ENCODE measurements at places on chromosomes 5 and 9.

- no peak for DNase-seq
Measured at GRCh38 chr5:92320446-92320845, 937.3 kb upstream of the ARRDC3 start.

DNA sequence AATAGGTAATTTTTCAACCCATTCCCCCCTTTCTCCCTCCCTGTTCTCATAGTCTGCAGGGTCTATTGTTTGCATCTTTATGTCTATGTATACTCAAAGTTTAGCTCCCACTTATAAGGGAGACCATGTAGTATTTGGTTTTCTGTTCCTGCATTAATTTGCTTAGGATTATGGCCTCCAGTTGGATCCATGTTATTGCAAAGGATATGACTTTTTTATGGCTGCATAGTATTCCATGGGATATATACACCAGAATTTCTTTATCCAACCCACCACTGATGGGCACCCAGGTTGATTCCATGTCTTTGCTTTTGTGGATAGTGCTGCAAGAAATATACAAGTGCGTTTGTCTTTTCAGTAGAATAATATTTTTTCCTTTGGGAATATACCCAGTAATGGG lies 761.6 kb upstream of the GRAMD2B start:
- no peak for DNase-seq

GRCh38 chr5:55936100-55936693 lies 58.6 kb downstream of the IL6ST start:
- peak; percentile 80 for DNase-seq

- DNase-seq, result no peak
Measured at GRCh38 chr5:1390861-1391600, 46.1 kb upstream of the CLPTM1L start.

- DNase-seq, result peak; percentile 38
Measured at GRCh38 chr5:108747774-108748400, at the start of gene FER. FER (plus strand) TSS chr5:108747897; CDS start chr5:108798183, 50,286 bp downstream.

GRCh38 chr9:134473141-134474054 lies 147.1 kb downstream of the RXRA start:
- DNase-seq, result no peak

- no peak for DNase-seq
Measured at GRCh38 chr5:151022511-151023018, 2.2 kb downstream of the GPX3 start.

- peak; percentile 70 for DNase-seq
Measured at GRCh38 chr9:89593727-89594427, 10.9 kb upstream of the GADD45G start.

DNA sequence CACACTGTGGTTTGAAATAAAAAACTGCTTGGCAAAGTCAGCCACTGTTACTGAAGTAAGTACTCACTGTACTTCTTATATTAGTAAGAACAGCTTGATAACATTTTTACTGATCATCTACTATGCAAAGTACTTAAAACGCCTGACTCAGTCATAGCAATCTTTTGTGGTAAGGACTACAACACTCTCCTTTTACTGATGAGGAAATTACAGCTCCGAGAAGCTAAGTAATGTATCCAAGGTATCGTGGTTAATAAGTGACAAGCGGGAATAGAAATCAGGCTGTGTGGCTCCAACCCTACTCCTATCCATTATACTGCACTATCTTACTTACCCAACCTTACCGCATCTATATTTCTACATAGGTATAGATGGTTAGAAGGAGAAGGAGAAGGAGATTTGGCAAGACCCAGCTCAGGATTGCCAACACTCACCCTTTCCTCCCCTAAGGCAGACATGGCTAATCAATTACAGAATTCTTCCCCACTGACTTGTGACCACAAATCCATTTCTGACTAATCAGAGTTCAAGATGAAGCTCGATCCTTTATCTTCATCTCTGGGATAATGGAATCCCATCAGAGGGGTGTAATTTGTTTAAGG lies 281.4 kb downstream of the SPOCK1 start:
- DNase-seq, result no peak

DNA sequence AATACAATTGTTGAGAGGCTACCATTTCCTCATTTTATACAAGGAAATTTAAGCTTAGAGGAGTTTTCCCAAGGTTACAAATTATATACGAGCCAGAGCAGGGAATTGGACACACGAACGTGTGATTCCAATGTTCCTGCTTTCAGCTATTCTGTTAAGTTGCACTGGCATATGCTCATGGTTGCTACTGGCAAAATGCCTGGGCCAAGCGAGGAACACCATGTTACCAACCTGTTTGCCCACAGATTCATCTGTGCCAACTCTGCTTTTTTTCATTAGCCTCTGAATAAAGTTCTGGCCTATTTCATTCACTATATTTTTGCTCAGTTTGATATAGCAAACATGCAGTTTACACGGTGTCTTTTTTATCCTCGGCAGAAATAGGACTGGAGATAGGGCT lies 5.1 kb upstream of the C5orf46 start:
- DNase-seq, result no peak

- DNase-seq, result no peak
Measured at GRCh38 chr5:179793468-179794139, at the start of gene LTC4S. LTC4S (plus strand) TSS chr5:179793986; CDS start chr5:179794081, 95 bp downstream.

DNA sequence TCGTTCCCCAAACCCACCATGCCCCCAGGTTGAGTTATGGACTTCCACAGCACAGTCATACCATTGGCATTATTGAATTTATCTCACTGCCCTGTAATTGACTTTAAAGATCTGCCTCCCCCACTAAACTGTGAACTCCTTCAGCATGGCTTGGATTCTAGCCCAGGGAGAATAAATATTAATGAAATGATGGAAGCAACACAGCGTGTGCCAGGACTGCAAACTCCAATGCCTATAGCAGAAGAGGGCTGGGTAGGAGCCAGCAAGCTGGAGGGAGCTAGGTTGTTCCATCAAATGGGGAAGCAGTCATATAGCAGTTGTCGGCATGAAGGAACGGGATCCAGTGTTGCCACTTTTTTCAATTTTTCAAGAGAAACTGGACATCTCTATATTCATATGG lies 69.0 kb upstream of the MSX2 start:
- no peak for DNase-seq

- DNase-seq, result no peak
Measured at GRCh38 chr5:174514983-174515394, 209.4 kb upstream of the MSX2 start.

- DNase-seq, result no peak
Measured at GRCh38 chr5:586751-587285, 25.3 kb upstream of the CEP72 start.

- no peak for DNase-seq
Measured at GRCh38 chr5:135869276-135869675, 26.4 kb downstream of the IL9 start.

- no peak for DNase-seq
Measured at GRCh38 chr5:154273028-154273617, 82.6 kb downstream of the GALNT10 start.

- no peak for DNase-seq
Measured at GRCh38 chr5:113330533-113331208, 104.1 kb downstream of the TSSK1B start.

DNA sequence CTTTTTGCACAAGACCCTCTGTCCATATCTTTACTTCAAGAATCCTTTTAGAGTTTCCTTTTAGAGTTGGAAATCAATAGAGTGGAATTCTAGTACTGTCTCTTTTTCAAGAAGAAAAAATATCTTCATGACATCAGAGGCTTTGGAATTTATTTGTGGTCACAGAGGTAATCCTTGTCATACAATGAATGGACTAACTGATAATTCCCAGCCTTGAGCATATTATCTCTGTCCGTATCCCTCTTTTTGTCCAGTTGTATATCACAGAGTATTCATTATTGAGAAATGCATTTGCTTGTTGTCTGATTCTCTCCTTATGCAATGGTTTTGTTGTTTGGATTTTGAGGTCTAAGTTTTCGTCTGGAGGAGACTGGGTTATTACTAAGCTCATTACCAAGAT lies 82.0 kb upstream of the HAPLN1 start:
- no peak for DNase-seq

All from activated naive CD4-positive, alpha-beta T cell treated with anti-CD3 and anti-CD28 coated beads, Interleukin-2, amount 50 U/mL, for 16 hours (primary cell).